ENCODE measurements at places on chromosomes 7 and 10.

DNA sequence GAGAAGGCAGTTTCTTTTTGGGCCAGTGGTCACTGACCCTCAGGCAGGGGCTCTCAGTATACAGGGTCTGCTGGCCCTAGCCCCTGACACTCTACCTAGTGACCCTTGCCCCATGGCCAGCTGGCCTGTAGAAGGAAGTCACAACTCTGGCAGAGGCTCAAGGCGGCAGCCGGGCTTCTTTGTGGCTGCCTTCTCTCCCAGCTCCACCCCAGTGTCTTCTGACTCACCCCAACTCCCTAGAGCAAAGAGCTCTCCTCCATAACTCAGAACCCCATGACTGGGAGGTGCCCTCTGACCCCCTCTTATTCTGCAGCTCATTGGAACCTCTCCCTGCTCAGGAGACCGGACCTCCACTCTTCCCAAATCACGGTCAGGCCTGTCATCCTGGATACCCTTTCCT is 358.2 kb downstream of the FGFR2 start:
- no peak for DNase-seq

GRCh38 chr10:132512693-132513345 is 24.8 kb upstream of the INPP5A start:
- no peak for DNase-seq

DNA sequence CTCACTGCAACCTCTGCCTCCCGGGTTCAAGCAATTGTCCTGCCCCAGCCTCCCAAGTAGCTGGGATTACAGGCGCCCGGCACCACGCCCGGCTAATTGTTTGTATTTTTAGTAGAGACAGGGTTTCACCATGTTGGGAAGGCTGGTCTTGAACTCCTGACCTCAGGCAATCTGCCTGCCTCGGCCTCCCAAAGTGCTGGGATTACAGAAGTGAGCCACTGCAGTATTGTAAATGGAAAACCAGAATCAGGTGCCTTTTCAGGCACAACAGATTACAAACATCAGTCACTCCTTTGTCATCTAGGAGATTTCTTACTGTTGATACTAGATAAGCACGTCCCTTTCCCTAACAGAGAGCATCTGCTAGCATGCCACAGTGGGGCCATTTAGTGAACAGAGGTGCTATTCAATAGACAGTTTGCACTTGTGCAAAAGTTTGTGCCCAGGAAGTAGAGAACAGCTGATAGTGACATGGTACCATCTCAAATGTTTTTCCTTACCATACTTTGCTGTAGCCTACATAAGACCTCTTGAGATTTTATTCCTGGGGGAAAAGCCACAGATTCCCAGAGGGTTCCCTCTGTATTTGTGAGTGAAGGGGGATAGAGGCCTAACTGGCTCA is 24.5 kb upstream of the WAC start:
- no peak for DNase-seq

- no peak for DNase-seq
These were observed 612.6 kb upstream of the FOXK1 start for GRCh38 chr7:4069268-4070095.

DNA sequence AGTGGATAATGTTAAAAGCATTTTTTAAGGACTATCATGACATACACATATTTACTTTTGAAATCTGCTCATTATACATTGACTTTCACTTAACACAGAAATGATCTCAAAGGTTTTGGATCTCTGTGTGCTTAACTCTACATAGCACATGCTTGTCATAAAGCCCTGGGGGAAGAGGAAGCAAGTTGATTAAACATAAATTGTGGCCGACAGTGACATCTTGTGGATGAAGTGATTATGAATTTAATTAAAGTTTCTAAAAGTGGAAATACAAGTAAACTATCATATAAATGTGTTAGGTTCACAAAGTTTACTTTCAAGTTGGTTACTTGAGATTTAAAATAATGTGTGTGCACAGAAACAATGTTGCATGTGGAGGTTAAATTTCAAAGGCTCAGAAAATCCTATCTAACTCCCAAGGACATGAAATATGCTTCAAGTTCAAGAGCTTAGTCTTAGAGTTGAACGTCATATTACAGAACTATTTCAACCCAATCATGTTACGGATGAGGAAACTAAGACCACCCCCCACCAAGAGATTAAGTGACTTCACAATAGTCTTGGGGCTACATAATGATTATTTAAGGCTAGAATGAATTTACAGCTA is 1247.8 kb downstream of the GATA3 start:
- DNase-seq = no peak

- DNase-seq = no peak
These were observed 111.1 kb upstream of the TCF7L2 start for GRCh38 chr10:112838784-112839481.

DNA sequence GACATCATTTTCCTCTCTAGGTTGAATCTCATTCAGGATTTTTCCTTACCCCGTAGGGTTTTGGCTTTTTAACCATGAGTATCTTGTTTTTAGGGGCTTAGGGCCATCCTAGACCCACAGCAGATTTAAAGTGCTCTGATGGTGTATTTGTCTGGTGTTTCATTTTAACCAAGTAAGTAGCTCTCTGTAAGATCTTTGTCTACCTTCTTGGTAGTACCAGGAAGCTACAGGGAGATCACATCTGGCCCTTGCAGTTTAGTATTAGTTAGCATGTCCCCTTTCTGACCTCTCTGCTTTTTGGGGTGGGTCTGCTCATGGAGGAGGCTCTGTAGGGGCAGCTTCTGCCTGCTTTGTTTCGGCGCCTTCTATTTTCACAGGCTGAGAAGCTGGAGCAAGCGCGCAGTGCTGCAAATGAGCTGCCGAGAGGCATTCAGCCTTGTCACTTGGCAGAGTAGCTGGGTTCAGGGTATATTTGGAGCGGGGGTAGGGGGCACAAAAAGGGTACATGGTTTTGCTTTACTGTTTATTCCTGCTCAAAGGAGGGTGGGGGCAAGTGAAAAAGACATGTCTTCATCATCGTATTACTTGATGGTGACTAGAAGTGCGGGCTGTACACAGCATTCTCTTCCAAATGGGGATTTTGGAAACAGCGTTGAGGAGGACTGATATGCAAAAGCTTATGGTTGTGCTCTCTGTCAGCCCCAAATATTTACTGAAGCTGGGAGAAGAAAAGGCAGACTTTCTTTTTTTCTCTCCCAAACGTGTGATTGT is 146.3 kb downstream of the CELF2 start:
- no peak for DNase-seq

- no peak for DNase-seq
These were observed 9.8 kb downstream of the UPP1 start for GRCh38 chr7:48098846-48099245.

DNA sequence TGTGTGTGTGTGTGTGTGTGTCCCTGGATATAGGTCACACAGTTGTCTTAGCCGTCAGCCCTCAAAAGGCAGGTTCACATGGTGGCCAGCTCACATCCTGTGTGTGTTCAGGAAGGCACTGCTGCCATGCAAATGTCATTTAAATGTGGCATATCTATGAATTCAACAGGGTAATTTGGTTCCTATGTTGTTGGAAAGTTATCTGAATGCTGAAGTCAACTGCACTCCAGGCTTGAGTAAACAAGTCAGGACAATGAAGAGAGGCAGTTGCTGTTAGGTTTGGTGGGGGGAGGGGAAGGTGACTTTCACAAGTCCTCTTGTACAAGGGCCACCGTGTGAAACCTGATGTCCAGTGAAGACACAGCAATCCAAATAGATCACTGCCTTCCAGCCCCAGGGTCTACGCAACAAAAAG is 61.1 kb downstream of the PTPRE start:
- DNase-seq = no peak

GRCh38 chr7:103640031-103640779 is 194.2 kb upstream of the SLC26A5 start:
- no peak for DNase-seq

DNA sequence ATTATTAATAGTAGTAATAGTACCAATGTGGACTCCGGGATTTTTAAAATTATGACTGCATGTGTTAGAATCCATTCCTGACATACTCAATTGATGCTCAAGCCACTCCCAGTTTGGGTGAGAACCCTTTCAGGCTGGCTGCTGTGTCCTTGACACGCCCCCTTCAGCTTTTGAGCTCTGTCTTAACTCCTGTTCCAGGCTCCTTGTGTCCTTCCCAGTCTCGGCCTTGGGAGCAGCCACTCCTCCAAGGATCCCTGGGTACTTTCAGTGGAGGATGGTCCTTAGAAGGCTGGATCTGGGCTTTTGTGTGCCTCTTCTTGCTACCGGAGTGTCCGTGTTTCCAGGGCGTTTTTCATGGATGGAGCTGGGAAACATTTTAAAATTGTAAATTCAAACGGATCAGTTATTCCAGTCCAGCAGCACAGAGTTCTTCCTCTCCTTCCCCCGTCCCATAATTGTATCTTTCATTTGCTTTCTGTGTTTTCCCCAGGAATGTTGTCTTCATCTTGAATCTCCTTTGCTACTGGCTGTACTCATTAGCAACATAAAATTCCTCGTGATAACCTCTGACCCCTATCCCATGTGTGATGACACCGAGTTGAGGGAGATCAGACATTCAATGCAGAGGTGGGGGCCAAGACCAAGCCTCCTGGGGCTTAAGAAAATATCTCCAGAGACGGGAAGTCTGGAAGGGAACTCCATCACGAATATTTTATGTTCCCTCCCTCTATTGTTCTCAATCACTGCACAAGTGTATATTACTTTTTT is 40.0 kb upstream of the PFKFB3 start:
- DNase-seq = no peak

DNA sequence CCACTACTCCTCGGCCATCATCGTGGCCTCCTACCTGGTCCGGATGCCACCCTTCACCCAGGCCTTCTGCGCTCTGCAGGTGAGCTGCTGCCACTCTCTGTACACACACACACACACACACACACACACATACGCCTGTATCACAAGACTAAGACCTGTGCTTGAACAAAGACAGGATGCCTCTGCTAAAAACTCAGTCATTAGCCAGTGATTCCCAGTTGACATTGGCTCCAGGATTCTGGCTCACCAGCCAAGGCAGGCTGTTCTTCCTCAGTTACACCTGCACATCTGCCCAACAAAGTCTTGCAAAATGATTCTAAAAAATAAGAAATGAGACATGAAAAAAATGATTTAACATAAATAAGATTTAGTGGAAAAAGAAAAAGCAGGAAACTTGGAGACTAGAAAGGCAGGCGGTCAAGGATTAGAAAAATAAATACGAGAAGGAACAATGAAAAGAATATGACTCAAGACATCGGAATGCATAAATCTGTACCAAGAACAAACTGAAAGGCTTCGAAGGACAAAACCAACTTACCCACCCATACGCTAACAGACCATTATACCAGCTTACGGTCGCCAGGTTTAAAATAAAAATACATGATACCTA is 7.4 kb upstream of the LRRC18 start:
- DNase-seq = no peak

DNA sequence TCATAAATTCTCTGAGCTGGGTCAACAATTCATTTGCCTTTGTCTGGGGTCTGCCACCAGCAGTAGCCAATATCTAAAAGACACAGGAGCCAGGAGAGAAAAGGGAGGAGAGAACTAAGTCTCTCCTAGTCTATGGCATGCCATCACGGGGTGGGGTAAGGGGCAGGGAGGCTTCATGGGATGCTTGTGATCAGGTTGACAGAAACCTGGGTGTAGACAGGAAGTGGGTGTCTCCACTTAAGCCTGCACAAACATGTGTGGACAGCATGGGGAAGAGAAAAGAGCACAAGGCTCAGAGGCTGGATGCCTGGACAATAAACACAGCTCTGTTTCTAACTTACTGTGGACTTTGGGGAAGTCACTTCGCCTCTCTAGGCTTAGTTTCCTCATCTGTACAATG is 11.5 kb upstream of the C10orf53 start:
- DNase-seq = no peak

DNA sequence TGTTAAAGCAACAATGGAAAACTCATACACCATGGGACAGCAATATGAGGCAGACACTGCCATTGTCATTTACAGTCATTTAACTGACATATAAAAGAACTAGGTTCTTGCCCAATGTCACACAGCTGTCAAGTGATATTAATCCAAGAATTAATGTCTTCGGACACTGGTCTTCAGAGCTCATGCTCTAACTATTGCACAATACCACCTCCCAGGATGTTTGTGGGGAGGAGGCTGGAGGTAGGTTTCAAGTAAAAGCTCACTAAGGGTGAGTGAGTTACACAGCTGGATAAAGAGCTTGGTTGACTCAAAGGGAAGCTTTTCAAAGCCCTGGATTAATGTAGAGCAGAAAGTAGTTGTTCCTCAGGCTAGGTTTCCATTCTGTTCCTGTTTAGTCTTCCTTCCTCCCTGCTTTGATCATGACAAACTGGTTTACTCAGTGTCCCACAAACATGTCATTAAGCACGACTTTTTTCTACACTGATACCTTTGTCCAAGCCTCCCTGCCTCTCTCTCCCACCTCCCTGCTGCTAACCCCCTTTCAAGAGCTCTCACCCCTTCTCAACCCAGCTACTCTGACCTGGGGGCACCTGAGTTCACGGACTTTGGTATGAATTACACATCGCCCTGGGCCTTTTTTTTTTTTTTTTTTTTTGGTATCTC is 987 bp upstream of the EXOC6 start:
- no peak for DNase-seq

DNA sequence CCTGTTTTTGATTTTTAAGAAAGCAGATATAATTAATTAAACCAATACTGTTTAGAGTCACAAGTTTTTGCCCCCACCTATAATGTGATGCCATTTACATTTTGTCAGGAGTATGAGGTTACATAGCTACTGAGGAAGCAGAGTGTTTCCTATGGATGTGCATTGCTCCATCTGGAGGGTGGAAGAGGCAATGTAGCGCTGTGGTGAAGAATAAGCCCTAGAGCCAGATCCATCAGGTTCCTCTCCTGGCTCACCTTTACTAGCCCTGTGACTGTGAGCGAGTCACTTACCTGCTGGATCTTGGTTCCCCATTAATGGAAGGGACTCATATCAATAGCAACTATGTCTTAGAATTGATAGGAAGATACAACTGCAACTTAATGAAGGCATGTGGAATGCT is 216.0 kb downstream of the GPAM start:
- no peak for DNase-seq

- DNase-seq = no peak
These were observed 703 bp upstream of the HILPDA start for GRCh38 chr7:128454808-128455542.

DNA sequence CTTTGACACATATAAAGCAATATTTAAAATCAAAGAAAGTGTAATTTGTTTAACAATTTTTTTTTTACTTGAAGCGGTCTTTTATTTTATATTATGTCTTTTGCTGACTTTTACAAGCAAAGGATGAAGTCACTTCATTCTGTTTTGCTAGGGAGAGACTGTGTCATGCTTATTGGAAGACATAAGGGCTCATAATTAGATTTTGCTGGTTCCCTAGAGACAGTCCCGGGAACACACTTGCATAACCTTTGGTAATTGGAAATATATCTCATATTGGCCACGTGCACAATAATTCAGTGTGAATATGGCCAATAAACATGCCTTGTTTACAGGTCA is 448 bp upstream of the NET1 start:
- no peak for DNase-seq
